ENCODE measurements at places on chromosomes 2 and 18.

DNA sequence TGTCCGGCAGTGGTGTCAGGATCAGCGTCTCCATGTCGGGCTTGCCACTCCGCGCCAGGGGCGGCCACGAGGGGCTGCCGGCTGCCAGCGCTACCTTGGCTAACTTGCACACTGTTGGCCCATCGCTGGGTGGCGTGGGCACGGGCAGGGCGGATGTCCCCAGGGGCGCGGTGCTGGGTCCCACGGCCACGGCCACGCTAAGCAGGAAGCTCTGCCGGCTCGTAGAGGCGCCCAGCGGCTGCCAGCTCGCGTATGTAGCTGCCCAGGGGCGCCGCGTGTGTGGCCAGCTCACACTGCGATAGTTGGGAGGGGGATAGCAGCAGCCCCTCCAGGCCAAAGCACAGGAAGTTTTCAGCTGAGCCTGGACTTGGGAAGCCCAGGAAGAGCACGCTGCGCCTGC lies 249.4 kb downstream of the ANKRD30B start:
- no peak for DNase-seq

DNA sequence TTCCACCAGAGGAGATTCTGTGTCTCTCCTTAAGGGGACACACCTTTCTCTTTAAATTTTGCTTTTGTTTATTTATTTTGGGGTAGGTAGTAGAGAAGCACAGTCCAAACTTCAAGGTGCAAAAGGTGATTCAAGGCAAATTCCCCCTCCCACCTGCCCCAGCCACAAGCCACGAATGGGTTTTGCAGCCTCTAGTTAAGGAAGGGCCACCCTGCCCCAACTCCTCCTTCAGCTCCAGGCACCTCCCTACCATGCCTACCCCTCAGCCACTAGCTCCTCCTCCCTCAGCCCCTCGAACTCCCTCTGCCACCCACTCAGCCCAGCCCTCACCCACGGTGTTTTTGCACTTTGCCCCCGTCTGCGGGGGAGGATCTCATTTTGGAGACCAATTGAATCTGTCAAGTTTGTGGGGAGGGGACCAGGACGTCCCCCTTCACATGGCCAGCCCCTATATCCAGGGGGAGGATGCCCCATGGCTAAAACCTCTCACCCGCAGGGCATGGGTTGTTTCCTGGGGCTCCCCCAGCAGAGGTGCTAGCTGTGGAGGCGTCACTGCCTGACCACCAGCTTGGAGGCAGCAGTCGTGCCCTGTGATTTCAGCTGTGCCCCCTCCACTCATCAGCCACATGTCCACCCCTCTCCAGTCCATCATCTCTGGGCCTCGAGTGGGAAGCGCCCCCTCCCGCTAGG lies 4.5 kb downstream of the HAAO start:
- no peak for DNase-seq

DNA sequence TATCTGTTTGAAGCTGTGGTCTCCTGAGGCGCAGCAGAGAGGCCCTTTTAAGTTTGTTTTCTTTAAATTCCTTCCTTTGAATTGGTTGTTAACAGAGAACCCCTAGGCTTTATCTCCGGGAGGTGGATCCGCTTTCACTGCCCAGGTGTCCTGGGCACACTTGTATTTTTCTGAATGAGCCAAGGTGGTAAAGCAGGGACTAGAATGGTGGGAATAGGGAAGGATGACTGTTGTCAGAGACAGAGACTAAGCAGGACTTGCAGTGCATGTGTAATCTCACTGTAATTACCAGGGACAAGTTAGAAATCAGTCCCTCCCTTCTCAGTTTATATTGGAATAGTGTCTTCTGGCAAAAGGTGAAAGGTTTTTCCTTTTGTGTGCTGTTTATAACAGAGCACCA lies 72.8 kb downstream of the PHLPP1 start:
- DNase-seq: no peak

DNA sequence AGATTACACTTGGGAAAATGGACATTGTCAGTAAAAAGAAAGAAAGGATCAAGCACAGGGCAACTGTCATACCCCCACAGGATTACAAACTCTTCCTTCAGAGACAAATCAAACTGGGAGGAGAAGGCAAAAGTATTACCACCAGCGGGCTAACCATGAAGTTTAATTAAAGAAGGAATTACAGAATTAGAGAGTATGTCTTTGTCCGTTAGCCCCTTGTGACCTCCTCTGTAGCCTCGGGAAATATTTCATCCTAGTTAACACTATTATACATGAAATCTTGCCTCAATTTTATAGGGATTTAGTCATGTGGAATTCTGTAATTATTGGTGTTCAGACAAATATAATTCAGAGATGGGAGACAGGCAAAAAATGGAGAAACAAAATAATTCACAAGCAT lies 60.7 kb downstream of the PAX3 start:
- DNase-seq: no peak

- no peak for DNase-seq
Observed at GRCh38 chr18:26488417-26489009, 59.8 kb downstream of the KCTD1 start.

GRCh38 chr18:59810183-59810582 lies 89.6 kb upstream of the PMAIP1 start:
- no peak for DNase-seq

GRCh38 chr2:237165405-237166276 lies 80.0 kb downstream of the COPS8 start:
- no peak for DNase-seq

- no peak for DNase-seq
Observed at GRCh38 chr2:68050353-68050752, 12.5 kb downstream of the C1D start.

DNA sequence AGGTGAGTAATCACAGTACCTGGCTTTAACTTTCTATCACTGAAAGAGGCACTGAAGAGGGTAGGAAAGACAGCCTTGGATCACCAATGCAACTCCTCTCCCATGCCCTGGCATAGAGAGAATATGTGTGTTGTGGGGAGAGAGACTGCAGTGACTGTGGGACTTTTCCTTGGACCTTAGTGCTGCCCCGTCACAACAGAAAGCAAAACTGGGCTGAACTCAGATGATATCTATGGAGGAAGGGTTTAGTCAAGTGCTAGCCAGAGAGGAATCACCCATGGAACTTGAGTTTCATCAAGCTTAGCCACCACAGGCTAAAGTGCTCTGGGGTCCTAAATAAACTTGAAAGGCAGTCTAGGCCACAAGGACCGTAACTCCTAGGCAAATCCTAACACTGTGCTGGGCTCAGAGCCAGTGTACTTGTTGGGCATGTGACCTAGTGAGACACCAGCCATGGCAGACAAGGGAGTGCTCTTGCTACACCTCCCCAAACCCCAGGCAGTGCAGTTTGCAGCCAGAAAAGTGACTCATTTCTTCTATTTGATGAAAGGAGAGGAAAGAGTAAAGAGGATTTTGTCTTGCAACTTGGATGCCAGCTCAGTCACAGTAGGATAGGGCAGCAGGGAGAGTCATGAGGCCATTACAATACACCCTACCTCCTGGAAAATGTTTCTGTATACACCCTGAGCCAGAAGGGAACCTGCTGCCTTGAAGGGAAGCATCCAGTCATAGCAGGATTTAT lies 105.8 kb upstream of the SPOPL start:
- no peak for DNase-seq

GRCh38 chr2:182496596-182496995 lies 69.8 kb upstream of the PDE1A start:
- no peak for DNase-seq

GRCh38 chr2:101123795-101124471 lies 27.2 kb downstream of the TBC1D8 start:
- DNase-seq: no peak

DNA sequence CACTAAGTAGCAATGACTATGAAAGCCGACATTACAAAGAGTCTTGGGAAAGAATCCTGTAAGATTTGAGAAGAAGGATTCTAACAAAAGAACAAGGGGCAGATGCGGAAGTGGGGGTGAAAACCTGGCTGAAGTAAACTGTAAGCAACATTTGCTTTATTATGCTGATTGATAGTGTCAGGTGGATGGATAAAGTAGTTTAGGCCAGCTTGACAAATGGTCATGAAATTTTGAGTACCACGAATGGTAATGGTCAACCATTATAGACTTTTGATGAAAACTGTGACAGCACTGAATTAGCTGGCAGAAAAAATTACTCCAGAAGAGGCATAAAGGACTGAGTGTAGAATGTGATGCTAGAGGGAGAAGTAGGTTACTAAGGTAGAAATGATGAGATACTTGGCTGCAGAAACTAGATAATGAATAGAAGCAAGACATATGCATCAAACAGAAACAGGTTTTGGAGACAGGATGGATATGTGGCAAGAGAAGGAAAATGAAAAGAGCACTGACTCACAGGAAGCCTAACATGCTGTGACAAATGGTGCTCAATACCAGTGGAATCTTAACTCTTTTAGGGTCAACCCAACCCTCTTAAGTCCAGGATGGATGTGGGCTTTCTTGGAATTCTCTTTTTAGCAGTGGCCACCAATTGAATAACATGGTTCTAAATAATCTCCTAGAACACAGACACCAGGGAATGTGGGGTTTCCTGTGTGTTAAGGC lies 6.8 kb downstream of the THUMPD2 start:
- no peak for DNase-seq

DNA sequence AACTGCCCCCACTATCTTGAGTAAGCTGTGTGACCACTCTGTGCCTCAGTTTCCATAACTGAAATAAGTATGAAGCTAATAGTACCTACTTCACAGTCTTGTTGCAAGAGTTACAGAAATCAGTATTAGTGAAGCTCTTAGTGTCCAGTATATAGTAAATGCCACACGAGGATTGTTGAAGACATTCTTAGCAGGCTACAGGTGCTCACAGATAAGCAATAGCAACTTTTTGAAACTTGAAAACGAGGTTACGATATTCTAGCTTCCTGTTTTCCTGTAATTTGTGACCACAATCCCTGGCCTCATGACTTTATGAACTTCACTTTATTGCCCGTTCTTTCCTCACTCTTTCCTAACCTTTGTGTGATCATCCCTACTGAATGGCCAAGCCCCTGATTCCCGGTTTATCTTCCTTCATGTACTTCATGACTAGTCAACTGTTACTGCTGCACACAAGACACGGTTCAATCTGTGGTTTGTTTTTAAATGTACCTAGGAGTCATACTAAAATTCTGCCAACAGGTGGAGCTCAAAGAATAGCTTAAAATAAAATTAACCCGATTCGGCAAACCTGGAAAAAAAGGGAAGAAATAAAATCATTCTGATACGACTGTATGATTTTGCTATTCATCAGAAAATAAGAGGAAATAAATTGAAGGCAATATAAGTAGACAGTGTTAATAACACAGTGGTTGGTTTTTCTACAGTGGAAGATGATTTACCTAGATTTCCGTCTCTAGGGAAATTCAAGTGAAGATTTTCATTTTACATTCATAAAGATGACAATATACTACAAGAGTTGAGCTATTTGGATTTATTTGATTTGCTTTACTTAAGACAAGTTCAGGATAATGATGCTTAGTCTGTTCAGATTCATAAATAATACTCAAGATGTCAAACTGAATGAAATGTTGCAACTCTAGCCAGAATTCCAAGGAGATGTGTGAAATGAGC lies 38.1 kb upstream of the STAT1 start:
- peak; percentile 25 for DNase-seq

GRCh38 chr18:2617401-2617998 lies 38.0 kb upstream of the SMCHD1 start:
- no peak for DNase-seq

DNA sequence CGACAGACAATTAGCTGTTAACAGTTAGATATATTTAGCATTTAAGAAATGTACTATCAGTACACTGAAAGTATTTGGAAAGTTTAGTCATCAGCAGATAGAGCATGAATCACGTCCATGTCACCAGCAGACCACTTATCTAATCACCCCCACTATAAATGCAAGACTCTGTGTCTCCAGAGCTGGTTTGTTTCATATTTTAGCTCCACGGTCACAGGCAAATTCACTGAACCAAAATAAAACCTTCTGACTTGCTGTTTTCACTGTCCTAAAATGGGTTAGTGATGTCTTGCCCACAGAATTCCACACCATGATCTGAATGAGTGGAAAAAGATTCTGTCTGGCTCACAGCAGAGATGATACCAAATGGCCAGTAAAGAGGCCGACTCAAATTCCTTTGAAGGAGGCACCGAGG lies 64.9 kb downstream of the CDH2 start:
- no peak for DNase-seq

- DNase-seq: peak; percentile 9
Observed at GRCh38 chr18:1663879-1664705, 759.4 kb downstream of the ADCYAP1 start.

- no peak for DNase-seq
Observed at GRCh38 chr2:100125626-100126025, 16.8 kb downstream of the AFF3 start.

All from GM20000 (cell line).